NCI-H2029 (cell line): ENCODE measurements at places on chromosomes 7 and 10.

DNA sequence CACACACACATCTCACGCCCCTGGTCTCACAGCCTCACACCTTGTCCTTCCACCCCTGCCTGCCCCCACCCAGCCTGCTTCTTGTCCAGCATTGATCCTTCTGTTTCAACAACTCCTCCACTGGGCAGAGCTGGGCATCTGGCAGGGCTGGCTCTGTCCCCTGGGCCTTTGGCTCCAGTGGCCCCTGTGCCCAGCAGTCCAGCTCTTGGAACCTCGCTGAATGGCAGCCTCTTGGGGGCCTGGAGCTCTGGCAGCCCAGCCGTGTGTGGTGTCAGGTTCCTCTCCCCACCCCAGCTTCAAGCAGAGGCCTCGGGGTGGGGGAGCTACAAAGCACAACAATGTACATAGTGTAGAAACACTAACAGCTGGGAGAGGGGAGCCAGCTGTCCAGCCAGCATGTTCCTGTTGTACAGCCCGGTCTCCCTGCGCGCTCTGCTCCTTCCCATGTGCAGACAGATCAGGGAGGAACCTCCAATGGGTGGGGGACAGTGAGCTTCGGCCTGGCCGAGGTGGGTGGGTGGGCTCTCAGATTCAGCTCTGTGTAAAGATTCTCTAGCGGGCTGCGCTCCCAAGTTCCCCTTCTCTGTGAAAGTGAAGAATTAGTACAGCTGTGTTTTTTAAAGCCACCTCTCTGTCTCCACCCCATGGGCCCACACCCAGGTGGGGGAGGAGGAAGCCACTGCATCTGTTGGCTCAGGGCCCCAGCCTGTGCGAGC lies 19.4 kb downstream of the ZMIZ2 start:
- peak; percentile 55 for DNase-seq

DNA sequence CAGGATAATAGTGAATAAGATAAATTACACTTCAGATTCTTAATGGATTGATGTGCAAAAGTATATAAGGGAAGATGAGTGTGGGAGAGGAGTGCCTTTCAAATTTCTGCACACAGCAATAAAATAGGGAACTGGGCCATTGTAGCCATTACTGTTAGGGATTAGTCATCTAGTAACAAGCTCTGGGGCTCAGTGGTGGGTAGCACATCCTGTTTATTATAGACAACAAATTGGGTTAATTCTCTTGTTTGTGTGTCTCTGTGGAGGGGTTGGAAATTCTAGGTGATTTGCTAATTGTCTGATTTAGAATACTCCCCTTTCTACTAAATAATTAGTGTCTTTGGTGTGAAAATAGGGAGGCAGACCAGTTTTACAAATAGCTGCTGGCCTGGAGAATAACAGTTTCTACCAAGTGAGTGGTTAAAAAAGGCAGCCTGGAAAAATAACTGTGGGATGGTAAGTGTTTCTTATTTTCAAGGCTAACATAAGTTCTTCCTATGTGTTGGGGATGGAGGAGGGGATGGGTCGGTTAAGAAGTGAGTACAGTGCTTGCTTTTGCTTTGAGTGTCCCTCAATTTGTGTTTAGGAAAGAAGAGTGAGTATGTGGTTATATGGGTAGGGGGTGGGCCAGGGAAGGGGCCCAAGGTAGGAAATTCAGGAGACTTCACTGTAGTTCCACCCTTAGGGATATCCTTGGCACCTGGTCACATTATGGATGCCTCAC lies 43.3 kb upstream of the TMEM248 start:
- no peak for DNase-seq

GRCh38 chr7:135733603-135734342 lies 5.8 kb upstream of the SLC13A4 start:
- DNase-seq = no peak

- DNase-seq = no peak
Observed at GRCh38 chr10:14454206-14454605, 123.5 kb upstream of the FRMD4A start.

DNA sequence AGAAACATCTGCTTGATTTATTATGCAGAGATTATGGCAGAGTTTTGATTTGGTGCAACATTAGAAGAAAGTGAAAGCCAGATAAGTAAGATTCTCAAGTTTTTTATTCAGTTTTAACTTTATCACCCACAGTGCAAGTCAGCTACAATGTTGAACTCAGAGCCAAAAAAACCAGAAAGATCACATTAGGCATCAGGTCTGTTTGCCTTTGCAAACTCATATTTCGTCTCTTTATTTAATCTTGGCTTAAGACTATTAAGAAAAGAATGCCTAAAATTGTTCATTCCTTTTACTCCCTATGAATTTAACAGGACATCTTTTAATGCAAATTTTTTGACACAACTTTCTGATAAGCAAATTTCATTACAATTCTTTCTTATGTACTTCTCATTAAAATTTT lies 76.0 kb upstream of the TMEM26 start:
- DNase-seq = no peak

DNA sequence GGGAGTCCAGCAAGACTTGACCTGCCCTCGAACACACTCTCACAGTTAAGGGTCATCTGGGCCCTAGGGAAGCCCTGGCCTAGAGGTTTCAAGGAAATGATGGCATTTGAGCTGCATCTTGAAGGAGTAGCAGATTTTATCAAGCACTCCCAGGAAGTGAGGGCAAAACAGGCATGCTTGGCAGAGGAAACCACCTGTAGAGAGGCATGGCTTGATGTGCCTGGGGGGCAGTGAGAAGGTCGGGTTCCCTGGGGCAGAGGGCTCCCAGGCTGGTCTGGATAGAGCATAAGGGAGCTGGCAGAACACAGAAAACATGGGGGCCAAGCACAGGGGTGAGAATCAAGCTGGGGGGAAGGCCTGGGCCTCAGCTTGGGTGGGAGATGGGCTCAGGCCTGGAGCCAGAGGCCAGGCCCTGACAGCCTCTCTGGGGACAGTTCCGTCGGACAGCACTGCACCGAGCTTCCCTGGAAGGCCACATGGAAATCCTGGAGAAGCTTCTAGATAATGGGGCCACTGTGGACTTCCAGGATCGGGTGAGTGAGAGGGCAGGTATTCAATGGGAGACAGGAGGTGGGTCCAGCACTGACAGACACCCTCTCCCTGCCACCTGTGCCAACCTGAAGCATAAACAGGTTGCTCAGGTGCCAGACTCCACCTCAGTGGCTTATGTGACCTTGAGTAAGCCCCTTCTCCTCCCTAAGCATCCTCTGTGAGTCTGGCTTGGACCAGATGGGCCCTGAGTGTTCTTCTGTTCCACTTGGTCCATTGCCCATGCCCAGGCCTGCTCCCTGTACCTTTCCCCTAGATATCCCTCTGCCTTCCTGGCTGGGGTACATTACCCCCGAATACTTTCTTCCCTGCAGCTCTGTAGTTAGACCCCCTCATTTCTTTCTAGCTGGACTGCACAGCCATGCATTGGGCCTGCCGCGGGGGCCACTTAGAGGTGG lies 3.5 kb upstream of the HOGA1 start:
- no peak for DNase-seq

DNA sequence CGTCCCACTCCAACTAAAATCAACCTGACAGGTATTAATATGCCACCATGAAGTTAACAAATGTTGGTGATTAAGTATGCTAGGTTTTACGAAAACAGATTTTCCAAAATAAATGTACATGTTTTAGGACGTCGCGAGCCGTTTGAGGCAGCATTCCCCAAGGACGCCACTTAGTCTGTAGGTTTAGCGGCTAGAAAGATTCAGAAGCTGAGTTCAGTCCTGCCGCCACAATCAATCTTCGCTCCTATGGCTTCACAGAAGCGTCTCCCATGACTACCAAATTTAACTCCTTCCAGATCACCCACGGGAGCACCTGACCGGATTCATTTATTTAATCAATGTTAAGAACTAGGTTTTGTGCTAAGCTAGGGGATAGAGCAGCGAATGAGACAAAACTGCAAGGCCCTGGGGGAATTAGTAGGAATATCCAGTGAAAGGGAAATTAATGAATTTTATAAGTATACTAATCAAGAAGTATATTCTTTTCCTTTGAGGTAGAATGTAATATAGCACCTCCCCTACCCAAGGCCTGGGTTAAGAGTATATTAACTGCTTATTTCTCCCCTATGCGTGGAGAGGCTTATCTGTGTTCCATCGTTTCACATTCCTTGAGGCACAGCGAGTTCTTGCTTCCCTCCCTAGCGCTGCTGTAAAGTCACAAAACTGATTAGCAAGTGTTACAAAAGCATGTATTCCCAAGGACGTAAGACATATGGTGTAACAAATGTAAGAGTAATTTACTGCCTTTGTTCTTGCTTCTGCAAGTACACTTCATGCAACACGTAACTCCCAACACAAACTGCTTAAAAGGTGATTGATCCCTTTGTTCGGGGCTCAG lies 994 bp upstream of the CYP51A1 start:
- DNase-seq = no peak

- no peak for DNase-seq
Observed at GRCh38 chr10:63412304-63412703, 53.5 kb downstream of the JMJD1C start.

GRCh38 chr10:124739986-124740368 lies 4.2 kb downstream of the FAM53B start:
- DNase-seq = no peak

GRCh38 chr7:6164010-6164409 lies 108.4 kb downstream of the CYTH3 start:
- DNase-seq = no peak

DNA sequence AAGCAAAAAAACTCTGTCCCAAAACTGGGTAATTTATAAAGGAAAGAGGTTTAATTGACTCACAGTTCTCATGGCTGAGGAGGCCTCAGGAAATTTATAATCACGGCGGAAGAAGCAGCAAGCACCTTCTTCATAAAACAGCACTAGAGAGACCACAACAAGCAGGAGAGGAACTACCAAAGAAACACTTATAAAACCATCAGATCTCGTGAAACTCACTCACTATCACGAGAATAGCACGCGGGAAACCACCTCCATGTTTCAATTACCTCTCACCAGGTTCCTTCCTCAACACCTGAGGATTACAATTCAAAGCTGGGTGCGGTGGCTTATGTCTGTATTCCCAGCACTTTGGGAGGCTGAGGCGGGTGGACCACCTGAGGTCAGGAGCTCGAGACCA lies 48.5 kb downstream of the PDIA4 start:
- no peak for DNase-seq

- DNase-seq = no peak
Observed at GRCh38 chr10:114703377-114704107, 45.5 kb upstream of the ABLIM1 start.

DNA sequence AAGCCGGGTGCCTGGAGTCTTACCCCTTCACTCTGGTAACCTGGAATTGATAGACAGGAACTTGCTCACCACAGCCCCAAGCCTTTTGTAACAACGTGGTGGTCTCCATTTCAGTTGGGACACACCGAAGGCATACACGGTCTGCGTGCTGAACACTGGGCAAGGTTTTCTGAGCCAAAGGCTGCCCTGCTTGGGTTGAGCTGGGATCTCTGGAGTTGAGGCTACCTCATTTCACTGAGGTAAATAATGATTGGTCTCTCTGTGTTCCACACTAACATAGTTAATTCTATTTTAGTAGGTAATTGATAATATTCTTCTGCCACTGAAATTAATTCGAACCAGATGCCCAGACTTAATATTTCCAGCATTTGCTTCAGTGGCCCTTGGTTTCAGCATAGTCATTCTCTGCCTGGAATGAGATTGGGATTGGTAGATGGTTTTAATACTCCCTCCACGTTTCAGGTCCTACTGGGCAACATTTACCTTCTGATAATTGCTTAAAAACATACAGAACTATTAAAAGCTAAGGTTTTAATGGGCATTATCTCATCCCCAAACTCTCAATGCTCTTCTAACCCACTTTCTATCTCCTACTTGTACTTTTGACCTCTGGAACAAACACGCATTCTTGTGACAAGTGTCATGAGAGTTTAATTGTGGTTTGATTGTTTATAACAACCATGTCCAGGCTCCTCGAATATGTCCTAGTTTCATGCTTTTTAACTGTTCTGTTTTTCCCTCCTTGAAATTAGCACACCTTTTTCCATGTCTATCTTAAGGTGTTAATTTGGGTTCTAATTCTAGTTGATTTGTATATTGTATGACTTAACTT lies 202.3 kb upstream of the KLF6 start:
- no peak for DNase-seq

- DNase-seq = no peak
Observed at GRCh38 chr10:79400146-79401004, 45.0 kb downstream of the ZCCHC24 start.

GRCh38 chr7:111183321-111183720 lies 92.4 kb downstream of the LRRN3 start:
- no peak for DNase-seq

GRCh38 chr10:47335906-47336305 lies 12.3 kb upstream of the RBP3 start:
- DNase-seq = no peak

GRCh38 chr7:111320133-111320532 lies 229.2 kb downstream of the LRRN3 start:
- DNase-seq = no peak

- no peak for DNase-seq
Observed at GRCh38 chr10:75126277-75126676, 14.8 kb downstream of the SAMD8 start.

DNA sequence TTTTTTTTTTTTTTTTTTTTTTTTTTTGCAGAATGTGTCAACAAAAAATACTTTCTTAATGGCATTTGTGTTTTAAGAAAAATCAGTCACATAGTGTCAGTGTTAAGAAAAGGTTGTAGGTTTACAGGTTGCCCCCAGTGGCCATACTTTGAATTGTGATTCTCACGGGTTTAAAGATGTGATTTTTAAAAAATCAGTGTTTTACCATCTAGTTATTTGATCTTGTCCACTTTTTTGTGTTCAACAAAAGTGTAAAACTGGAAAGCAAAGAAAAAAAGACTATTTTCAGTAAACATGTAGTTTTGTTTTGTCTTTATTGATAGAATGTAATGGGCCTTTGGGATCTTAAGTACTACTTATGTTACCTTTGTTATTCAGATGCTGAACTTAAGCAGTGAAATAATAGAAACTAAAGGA lies 25.7 kb downstream of the SUV39H2 start:
- DNase-seq = no peak

DNA sequence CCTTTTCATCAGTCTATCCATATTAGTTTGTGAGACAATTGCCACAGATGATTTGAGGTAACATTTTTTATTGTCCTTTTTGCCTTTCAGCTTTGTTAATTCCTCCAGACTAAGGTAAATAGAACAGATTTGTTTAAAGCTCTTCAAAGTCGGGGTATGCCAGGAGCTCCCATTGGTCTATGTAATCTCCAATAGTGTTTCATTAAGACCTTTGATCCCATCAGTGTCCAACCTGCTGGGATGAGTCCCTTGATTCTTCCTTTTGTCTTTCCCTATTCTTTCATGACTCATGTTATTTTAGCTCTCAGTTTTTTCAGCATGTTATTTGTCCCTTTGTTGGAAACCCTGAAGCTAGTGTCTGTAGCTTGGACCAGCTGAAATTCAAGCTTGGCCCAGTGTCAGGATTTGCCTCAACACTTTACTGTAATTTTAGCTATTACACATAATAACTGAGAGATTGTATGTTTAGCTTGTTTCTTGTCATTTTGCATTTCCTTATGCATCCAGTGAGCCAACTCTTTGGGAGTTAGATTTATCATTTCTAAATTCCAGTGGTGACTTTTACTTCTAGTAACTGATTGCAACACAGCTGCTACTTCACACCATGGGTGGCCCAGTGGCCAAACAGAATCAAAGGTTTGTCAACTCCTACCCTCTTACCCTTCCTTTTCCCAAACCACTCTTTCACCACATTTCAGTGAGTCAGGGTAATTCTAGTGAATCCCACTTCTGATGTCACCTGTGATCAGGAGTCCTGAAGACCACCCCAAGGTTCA lies 15.3 kb downstream of the AGBL3 start:
- no peak for DNase-seq

- DNase-seq = no peak
Observed at GRCh38 chr7:122550545-122550944, 148.4 kb downstream of the RNF133 start.

GRCh38 chr7:111010798-111011197 lies 80.1 kb upstream of the LRRN3 start:
- DNase-seq = no peak

- DNase-seq = no peak
Observed at GRCh38 chr10:126544565-126544964, 125.9 kb downstream of the C10orf90 start.
